ENCODE measurements at places on chromosomes 6 and 20.

GRCh38 chr6:163667372-163668060 is 253.0 kb downstream of the QKI start:
- DNase-seq, result no peak

GRCh38 chr6:36659271-36659670 is 19.2 kb upstream of the CDKN1A start:
- DNase-seq, result peak; percentile 35

DNA sequence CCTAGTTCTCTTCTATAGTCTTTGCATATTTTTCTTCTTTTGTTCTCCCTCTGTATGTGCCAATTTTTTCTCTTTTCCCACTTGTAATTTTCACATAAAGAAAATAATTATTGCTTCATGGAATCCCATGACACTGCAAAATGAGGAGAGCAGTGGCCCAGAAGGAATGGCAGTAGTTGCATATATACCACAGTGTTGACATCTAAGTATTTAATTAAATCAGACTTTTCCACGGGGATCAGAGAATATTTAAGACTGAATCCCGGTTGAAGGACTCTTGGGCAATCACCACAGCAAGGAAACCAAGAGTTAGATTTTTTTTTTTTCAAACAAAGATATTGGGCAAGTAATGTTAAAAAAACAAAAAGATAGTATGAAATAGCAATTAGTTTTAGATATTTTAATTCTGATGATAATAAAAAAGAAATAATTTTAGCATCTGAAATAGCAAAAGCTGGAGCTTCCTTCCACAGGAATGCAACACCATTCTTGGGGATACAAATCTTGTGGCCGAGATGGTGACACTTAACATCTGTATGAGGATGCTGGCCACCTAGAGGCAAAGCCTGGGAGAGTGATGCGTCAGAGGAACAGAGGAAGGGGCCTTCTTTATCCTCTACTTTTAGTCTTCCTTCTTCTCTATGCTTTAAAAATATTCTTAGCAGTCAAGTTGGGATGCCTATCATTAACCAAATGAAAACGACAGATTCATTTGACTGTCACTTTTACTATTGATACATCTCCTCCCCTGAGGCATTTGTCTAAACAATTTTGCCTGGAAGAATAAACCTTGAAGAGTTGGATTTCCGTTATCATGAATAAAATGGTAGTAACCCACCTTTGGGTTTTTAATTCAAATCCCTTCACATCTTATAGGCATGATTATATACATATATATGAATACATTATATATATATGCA is 356.2 kb downstream of the GJA1 start:
- DNase-seq, result no peak

GRCh38 chr6:157942351-157942750 is 39.3 kb upstream of the SYNJ2 start:
- DNase-seq, result no peak

DNA sequence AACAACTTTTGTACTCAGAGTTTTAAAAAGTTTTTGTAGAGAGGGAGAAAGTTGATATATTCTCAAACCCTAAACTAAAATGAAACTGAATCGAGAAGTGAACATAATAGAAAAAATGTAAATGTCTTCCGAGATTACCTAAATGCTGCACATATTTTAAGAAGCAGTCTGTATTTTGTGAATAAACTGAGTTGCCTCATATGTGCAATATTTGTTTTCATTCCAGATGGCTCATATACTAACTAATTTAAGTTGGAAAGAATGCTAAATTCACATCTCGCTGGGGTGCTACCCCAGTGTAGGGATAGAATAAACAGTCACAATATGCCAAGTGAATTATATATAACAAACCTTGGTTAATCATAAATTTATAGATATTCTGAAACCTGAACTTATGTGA is 285.9 kb upstream of the THEMIS start:
- DNase-seq, result no peak

Measured in islet precursor cell (in vitro differentiated cells).